ENCODE measurements at places on chromosomes 13 and 19.

- no peak for DNase-seq
Measured at GRCh38 chr19:863315-863620, 3.8 kb downstream of the CFD start.

DNA sequence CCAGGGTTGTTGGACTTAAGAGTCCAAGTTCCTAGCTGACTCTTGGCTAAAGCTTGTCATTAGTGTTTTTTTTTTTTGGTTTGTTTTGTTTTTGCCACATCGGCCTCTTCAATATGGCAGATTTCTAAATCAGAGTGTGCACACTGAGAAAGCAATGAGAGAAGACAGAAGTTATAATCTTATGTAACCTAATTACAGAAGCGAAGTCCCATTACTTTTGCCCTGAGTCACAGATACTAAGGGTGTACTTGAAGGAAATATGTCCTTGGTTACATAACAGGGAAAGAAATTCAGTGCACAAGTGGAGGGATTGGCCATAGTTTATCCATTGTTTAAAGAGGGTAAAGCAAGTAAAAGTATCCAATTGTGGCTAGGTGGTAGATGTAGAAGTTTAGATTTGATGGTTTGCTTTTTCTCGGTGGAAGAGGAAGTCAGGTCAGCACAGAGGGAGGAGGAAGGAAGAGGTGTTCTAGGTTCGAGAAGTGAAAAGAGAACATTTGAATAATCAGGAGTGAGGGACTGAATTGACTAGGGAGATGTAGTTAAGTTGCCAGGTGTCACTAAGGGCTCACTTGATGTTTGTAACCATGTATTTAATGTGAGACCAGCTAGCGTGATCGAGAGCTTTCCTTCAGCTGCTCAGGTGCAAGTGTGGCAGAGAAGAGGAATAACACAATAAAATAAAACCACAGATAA is 12.2 kb downstream of the GTF2F2 start:
- DNase-seq: no peak

- no peak for DNase-seq
Measured at GRCh38 chr13:19289180-19289579, 107.6 kb upstream of the TUBA3C start.

GRCh38 chr19:29086182-29086581 is 126.8 kb downstream of the UQCRFS1 start:
- no peak for DNase-seq

DNA sequence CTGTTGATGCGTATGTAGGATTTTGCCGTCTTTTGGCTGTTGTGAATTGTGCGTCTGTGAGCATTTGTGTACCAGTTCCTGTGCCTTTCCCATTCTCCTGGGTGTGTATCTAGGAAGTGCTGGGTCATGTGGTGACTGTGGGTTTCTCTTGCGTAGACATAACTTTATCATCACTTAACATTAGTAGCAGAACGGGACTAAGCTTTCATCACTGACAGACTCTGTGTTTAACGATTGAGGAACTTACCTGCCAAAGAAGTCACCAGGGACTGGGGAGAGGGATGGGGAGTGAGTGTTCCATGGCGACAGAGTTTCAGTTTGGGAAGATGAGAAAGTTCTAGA is 15.0 kb downstream of the FZR1 start:
- DNase-seq: no peak

- DNase-seq: no peak
Measured at GRCh38 chr19:18420930-18421329, 1.7 kb downstream of the SSBP4 start.

DNA sequence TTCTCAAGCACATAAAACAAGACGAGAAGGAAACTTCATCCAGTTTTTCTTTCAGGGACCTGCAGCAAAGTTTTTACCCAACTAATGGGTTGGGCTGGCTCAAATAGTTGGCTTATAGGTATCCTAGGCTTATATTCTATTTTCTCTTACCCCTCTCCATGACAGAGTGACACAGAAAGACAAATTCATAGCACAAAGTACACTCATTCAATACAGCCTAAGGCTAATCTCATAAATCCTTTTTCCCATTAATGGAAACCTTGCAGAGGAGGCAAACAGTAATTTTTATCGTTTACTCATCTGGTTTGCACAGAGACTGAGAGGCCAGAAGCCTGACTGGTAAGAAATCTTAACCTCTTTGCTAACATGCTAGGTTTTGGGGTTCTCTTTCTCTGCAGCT is 1589.9 kb downstream of the SLITRK1 start:
- no peak for DNase-seq

- DNase-seq: peak; percentile 74
Measured at GRCh38 chr19:17496337-17496997, 15.0 kb upstream of the PGLS start.

DNA sequence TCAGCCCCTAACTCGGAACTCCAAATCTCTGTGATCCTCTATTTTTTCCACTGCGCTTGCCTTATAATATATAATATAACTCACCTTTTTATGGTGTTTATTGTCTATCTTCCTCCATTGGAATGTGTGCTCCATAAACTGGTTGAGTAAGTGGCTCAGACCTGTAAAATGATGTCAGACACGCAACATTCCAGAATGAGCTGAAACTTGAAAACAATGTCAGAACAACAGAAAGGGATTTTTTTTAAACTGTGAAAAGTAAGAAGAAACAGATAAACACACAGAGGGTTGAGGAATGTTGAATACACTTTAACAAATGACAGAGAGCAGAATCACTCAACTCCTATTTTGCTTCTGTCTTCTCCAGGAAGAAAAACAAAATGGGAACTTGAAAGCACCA is 19.1 kb upstream of the FAM216B start:
- no peak for DNase-seq

GRCh38 chr13:27393101-27393500 is 31.3 kb upstream of the GTF3A start:
- DNase-seq: no peak

GRCh38 chr19:40627486-40628279 is 26.5 kb downstream of the LTBP4 start:
- DNase-seq: no peak

DNA sequence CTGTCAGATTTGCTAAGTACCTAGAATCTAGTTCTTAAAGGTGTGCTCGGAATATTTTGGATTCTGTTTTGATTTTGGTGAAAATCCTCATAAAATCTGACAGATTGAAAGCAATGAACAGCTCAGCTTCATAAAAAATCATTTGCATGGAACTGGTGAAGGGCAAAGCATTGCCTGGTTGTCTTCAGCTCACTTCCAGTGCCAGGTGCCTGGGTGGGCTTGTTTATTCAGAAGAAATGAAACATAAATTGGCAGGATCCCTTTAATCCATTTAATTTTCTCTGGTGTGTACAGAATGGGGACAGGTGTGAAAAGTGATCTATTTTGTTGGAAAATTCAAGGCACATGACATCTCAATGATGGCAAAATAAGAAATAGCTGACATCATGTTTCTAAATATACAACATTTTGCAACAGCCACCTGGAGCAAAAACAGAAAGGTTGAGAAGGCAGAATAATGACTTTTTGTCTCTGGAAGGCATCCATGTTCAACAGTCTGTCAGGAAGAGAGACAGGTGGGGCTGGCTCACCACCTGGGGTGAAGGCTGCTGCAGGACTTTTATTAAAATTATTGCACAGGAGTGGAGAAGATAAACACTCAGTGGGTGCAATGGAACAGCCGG is 52.2 kb downstream of the RFC3 start:
- DNase-seq: peak; percentile 82

DNA sequence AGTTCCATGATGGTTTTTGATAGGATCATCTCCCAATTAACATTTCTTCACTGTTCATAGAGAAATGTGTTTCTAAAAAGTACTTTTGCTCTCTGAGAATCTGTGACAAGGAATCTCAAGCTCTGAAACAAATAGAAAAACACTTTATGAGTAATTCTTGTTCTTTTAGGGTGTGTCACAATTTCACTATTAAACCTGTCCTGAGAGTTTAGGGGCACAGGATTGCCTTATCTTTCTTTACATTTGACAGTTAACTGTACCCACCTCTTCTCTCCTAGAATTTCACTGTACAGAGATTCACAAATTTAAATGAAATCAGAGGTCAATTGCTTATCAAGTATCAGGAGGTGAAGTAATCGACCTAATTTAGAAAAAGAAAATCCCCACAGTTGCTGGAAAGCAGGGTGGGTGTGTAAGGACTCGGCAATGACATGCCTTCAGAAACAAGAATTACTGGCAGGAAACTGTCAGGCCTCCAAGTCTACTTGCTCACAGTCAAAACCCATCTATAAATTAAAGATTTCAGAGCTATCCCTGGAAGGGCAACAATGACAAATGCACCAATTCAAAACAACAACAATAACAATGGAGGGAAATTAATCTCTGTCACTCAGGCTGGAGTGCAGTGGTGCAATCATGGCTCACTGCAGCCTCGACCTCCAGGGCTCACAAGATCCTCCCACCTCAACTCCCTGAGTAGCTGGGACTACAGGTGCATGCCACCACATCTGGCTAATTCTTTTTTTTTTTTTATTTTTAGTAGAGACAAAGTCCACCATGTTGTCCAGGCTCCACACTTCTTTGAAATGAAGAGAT is 250.2 kb downstream of the ABCC4 start:
- no peak for DNase-seq

- DNase-seq: no peak
Measured at GRCh38 chr13:105139048-105139379, 1396.4 kb downstream of the EFNB2 start.

- DNase-seq: no peak
Measured at GRCh38 chr13:26561651-26562511, 4.4 kb downstream of the WASF3 start.

DNA sequence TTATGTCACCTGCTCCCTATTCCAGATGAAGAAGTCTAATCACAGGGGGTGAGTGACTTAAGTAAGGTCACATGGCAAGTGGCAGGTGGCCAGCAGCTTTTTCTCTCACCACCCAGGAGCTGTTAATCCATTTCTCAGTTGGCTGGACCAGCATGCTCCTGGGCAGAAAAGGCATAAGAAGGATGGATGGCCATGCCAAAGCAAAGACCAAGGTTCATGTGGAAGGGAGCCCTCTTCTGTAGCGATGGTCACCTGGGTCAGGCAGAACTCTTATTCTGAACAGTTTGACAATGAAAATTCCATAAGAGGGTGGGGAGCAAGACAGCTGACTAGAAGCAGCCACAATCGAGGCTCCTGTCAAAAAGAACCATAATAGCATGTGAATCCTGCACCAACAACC is 538.1 kb downstream of the SUCLA2 start:
- DNase-seq: no peak

GRCh38 chr13:112343591-112343990 is 32.6 kb upstream of the SPACA7 start:
- no peak for DNase-seq

Measured in COR-L47 (cell line).